Progenitor cell of endocrine pancreas (in vitro differentiated cells): ENCODE measurements at places on chromosomes 2 and 18.
A peak's percentile ranks its signal among the peaks of the same experiment; 100 is the strongest.

DNA sequence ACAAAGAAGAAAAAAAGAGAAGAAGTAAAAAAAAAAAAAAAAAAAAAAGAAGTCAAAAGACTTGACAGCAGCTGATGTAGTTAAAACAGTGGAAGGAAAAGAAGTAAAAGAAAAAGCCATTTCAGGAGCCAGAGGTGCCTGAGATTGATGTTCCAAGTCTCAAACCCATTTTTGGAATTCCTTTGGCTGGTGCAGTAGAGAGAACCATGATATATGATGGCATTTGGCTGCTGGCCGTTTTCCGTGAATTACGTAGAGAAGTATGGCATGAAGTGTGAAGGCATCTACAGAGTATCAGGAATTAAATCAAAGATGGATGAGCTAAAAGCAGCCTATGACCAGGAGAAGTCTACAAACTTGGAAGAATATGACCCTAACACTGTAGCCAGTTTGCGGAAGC, 7.6 kb upstream of the CHST10 start:
- DNase-seq, result no peak
- H3K36me3 ChIP-seq, result no peaks in the 10 kb centered on the region
- no peak overlapping the region for H3K27ac ChIP-seq
- peaks cover 26% of the 10 kb centered on the region for H3K27me3 ChIP-seq

- no peaks in the 10 kb centered on the region for H3K36me3 ChIP-seq
- H3K27ac ChIP-seq, result no peak overlapping the region
- no peak for DNase-seq
- H3K4me3 ChIP-seq, result no peak overlapping the region
- H3K4me1 ChIP-seq, result no peaks in the 10 kb centered on the region
- H3K27me3 ChIP-seq, result no peaks in the 10 kb centered on the region
Observed at GRCh38 chr2:524442-524841, 152.8 kb downstream of the TMEM18 start.

GRCh38 chr2:39107724-39108273, 13.1 kb downstream of the SOS1 start:
- peak overlapping the region; percentile 82 for H3K27ac ChIP-seq
- peaks cover 12% of the 10 kb centered on the region for H3K36me3 ChIP-seq
- DNase-seq, result no peak
- H3K27me3 ChIP-seq, result no peaks in the 10 kb centered on the region

- no peak for DNase-seq
- H3K4me3 ChIP-seq, result no peak overlapping the region
- no peaks in the 10 kb centered on the region for H3K4me1 ChIP-seq
- H3K36me3 ChIP-seq, result no peaks in the 10 kb centered on the region
Observed at GRCh38 chr2:186995092-186995491, 146.1 kb upstream of the ZSWIM2 start.

- no peaks in the 10 kb centered on the region for H3K4me1 ChIP-seq
- no peak for DNase-seq
- H3K4me3 ChIP-seq, result no peak overlapping the region
- no peaks in the 10 kb centered on the region for H3K36me3 ChIP-seq
Observed at GRCh38 chr2:6283259-6283658, 582.4 kb downstream of the CMPK2 start.

DNA sequence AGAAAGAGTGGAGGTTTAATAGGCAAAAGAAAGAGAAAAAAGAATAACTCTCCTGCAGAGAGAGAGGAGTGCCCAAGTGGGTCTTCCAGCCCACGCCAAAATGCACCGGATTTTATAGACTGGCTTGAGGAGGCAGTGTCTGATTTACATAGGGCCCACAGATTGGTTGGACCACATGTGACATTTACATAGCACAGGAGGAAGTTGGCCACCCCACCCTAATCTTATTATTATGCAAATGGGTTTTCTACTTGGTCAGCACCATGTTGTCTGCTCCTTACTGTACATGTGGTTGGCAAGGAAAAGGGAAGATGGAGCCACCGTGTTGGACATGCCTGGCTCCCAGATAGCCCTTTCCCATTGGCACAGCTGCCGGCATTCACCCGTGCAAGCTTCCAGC, 56.8 kb downstream of the SP110 start:
- peaks cover 1% of the 10 kb centered on the region for H3K36me3 ChIP-seq
- H3K4me1 ChIP-seq, result no peaks in the 10 kb centered on the region
- no peak for DNase-seq
- no peak overlapping the region for H3K27ac ChIP-seq
- peaks cover 2% of the 10 kb centered on the region for H3K27me3 ChIP-seq
- no peak overlapping the region for H3K4me3 ChIP-seq

DNA sequence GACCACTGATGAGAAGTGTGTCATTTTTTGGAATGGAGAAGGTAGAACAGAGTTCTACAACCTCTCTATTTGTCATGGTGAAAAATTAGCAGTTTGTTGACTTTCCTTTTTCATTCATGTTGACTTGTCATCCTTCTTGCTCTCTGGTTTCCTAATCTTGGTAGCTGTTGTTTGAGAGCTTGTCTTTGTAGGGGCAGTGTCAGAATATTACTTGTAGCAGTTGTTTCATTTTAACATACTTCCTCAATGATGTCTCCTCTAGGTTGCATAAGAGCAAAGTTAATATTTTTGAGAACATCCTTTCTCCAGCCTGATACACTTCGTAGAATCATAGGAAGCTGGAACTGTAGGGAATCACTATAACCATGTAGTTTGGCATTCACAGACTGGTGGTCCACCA, 368.2 kb upstream of the FANCL start:
- H3K27ac ChIP-seq, result no peak overlapping the region
- H3K4me1 ChIP-seq, result peaks cover 5% of the 10 kb centered on the region
- H3K27me3 ChIP-seq, result no peaks in the 10 kb centered on the region

DNA sequence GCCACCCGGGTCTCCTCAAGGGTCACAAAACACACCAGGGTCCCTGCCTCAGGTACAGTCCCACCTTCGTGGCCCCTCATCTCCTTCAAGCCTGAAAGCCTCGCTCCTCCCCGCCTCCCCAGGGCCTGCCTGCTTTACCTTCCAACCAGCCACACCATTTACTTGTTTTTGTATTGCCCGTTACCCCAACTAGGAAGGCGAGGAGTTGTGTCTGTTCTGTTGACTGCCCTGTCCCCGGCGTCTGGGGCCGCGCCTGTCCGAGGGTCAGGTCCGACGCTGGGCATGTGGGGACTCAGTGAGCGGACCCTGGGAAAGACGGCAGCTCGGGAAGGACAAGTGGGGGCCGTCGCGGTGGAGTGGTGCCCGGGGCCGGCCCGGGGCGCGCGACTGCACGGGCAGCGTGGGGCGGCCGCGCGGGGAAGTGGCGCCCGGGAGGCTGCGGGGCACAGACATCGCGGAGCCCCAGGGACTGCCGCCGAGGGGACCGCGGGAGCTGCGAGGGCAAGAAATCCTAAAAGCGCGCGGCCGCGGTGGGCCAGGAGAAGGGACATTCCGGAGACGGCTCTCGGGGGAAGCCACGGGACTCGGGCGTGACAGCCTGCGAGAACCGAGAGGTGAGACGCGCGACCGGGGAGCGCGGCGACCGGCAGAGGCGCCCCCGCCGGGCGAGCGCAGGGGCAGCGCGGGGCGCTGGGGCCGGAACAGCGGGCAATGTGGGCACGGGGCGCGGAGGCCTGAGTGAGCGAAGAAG, 797 bp upstream of the GRHL1 start:
- peak; percentile 43 for DNase-seq
- H3K36me3 ChIP-seq, result peaks cover under 1% of the 10 kb centered on the region
- no peak overlapping the region for H3K27ac ChIP-seq
- H3K4me3 ChIP-seq, result peak overlapping the region; percentile 70

DNA sequence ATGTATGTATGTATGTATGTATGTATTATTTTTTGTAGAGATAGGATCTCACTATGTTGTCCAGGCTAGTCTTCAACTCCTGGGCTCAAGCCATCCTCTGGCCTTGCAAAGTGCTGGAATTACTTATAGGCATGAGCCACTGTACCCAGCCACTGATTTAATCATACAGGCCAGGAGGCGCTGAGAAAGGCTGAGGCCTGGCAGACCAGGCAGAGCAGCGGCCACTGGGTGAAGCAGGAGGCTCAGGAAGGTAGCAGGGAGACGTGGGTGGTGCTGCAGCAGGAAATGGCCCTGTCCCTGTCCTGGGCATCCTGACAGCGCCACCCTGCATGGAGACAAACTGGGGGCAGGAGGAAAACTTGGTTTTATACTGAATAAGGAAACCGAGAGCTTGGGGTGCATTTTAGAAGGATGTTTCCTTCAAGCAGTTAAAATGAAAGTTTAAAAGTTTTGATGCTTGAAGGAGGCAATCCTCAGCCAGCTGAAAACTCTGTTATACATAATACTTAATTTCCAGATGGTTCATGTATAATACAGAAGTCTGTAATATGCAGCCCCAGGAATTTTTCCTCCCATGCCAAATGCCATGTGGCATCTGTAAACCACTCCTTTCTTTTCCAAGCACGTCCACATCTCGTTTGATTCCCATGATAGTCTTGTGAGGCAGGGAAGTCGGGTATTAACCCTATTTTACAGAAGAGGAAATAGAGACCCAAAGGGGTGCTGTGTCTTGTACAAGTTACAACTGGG, 182.4 kb downstream of the CELF4 start:
- H3K27ac ChIP-seq, result no peak overlapping the region
- H3K4me1 ChIP-seq, result peaks cover 3% of the 10 kb centered on the region
- H3K4me3 ChIP-seq, result no peak overlapping the region
- no peak for DNase-seq
- H3K27me3 ChIP-seq, result peaks cover 21% of the 10 kb centered on the region
- no peaks in the 10 kb centered on the region for H3K36me3 ChIP-seq

DNA sequence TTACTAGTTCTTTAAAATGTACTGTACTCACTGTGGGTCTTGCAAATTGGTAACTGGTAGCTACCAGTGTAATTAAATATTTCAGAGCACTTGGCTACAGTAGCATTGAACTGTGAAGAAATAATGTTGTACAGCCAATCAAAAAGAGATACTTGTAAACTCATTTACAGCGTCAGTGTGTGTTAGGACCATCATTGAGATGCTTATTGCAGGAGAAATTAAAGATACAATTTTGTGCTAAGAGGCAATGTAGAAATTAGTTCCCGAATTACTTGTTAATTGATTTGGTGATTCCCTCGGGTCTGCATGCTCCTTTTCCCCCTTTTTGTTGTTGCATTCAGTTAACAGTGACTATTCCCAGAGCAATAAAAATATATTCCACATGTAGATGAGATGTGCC, 330.5 kb downstream of the AGAP1 start:
- no peaks in the 10 kb centered on the region for H3K27me3 ChIP-seq
- DNase-seq, result no peak
- no peaks in the 10 kb centered on the region for H3K4me1 ChIP-seq
- no peak overlapping the region for H3K4me3 ChIP-seq
- H3K36me3 ChIP-seq, result peaks cover 17% of the 10 kb centered on the region

GRCh38 chr18:11072632-11073031, 76.7 kb downstream of the PIEZO2 start:
- no peak overlapping the region for H3K4me3 ChIP-seq
- no peak overlapping the region for H3K27ac ChIP-seq
- no peaks in the 10 kb centered on the region for H3K36me3 ChIP-seq
- peaks cover 83% of the 10 kb centered on the region for H3K27me3 ChIP-seq

DNA sequence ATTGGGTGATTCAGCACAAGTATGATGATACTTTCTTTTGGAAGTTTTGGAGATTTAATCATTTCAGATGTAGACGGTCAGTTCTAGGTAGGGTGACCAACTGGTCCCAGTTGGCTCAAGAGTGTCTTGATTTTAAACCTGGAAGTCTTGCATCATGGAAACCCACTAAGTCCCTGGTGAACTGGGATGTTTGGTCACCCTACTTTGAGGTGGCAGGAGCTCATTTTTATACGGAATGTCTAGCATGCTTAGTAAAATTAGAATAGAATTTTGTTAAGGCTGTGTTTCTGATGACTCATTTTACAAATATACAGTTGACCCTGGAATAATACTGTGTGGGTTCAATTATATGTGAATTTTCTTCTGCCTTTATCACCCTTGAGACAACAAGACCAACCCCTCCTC, 61.5 kb upstream of the DOCK10 start:
- H3K4me1 ChIP-seq, result no peaks in the 10 kb centered on the region
- H3K27ac ChIP-seq, result no peak overlapping the region
- no peaks in the 10 kb centered on the region for H3K36me3 ChIP-seq
- H3K4me3 ChIP-seq, result no peak overlapping the region
- DNase-seq, result no peak
- no peaks in the 10 kb centered on the region for H3K27me3 ChIP-seq

- peaks cover 11% of the 10 kb centered on the region for H3K36me3 ChIP-seq
- DNase-seq, result no peak
- H3K27ac ChIP-seq, result no peak overlapping the region
- H3K4me1 ChIP-seq, result peaks cover 4% of the 10 kb centered on the region
- no peak overlapping the region for H3K4me3 ChIP-seq
- no peaks in the 10 kb centered on the region for H3K27me3 ChIP-seq
Observed at GRCh38 chr2:205321231-205321630, 361.1 kb upstream of the NRP2 start.

GRCh38 chr2:159651884-159652283, 35.5 kb upstream of the BAZ2B start:
- no peak overlapping the region for H3K4me3 ChIP-seq
- no peaks in the 10 kb centered on the region for H3K36me3 ChIP-seq
- no peak overlapping the region for H3K27ac ChIP-seq
- peaks cover 4% of the 10 kb centered on the region for H3K4me1 ChIP-seq

DNA sequence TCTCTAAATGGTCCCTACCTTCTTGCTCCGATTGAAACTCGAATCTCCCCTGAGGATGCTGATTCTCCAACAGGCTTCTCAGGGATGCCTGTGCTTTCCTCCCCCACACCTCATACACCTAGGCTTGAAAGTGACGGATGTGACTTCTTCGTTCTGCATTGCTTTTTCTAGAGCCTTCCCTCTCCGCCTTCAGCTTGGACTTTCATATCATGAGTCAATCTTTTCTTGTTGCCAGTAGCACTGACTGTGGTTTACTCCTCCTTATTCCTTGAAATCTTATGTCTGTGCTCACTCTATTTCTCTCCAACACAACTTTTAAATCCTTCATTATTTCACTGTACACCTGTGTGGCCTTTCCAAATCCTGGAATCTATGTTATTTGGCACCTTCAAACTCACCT, 451.4 kb downstream of the TMX3 start:
- H3K27me3 ChIP-seq, result no peaks in the 10 kb centered on the region
- H3K4me1 ChIP-seq, result no peaks in the 10 kb centered on the region
- H3K27ac ChIP-seq, result no peak overlapping the region
- no peak overlapping the region for H3K4me3 ChIP-seq
- DNase-seq, result no peak
- no peaks in the 10 kb centered on the region for H3K36me3 ChIP-seq

GRCh38 chr18:49052891-49053644, 102.3 kb upstream of the SMAD7 start:
- no peak overlapping the region for H3K27ac ChIP-seq
- no peak for DNase-seq
- peaks cover 1% of the 10 kb centered on the region for H3K36me3 ChIP-seq
- no peaks in the 10 kb centered on the region for H3K27me3 ChIP-seq
- no peaks in the 10 kb centered on the region for H3K4me1 ChIP-seq
- H3K4me3 ChIP-seq, result no peak overlapping the region

DNA sequence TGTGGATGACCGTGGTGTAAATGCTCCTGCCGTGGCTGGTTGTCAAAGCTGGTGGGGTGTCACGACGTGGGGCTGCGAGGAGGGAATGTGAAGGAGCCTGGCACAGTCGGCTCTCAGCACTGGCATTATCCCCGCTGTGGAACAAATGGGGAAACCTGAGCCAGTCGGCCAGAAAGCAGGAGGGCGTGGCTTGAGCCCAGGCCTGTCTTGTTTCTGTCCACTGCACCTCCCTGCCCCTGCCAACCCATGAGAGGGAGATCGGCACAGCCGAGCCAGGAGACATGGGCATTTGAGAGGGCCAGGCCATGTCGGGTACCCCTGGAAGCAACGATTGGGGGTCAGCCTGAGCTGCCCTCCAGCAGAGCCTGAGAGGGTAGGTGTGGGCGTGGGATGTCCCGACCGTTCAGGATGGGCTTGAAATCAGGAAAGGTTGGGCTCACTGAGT, 44.5 kb downstream of the PDIA6 start:
- no peak for DNase-seq
- no peaks in the 10 kb centered on the region for H3K4me1 ChIP-seq
- H3K27ac ChIP-seq, result no peak overlapping the region
- no peaks in the 10 kb centered on the region for H3K27me3 ChIP-seq
- no peak overlapping the region for H3K4me3 ChIP-seq
- H3K36me3 ChIP-seq, result no peaks in the 10 kb centered on the region
